Stimulated activated CD8-positive, alpha-beta memory T cell treated with anti-CD3 and anti-CD28 coated beads, Interleukin-7, amount 100 ng/mL, for 1 hour (primary cell): ENCODE measurements at places on chromosomes 3 and 15.

GRCh38 chr3:149288655-149289054 lies 44.8 kb downstream of the TM4SF18 start:
- DNase-seq, result no peak

DNA sequence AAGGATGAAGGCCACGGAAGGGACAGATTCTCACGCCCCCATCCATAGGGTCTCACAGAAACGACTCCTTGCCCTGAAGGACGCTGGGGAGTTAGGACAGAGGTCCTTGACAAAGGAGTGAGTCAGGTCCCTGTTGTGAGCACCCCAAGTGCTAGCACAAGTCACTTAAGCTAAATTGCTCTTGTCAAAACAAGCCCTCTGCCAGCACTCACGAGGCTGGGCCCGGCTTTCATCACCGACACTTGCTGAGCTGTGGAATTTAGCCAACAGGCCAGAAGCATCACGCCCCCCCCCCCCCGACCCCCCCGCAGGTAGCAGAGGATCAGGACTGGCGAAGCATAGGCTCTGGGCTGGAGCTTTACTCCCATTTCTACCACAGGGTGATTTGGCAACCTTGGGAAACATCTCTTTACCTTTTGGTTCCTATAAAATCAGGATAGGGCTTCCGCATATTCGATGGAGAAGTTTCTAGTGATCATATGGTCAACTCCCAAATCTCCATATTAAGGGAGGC lies 75.4 kb downstream of the ADCY5 start:
- DNase-seq, result no peak

GRCh38 chr3:182397164-182397563 lies 396.1 kb upstream of the ATP11B start:
- DNase-seq, result no peak

- DNase-seq, result no peak
Observed at GRCh38 chr3:182725372-182726251, 67.7 kb upstream of the ATP11B start.

DNA sequence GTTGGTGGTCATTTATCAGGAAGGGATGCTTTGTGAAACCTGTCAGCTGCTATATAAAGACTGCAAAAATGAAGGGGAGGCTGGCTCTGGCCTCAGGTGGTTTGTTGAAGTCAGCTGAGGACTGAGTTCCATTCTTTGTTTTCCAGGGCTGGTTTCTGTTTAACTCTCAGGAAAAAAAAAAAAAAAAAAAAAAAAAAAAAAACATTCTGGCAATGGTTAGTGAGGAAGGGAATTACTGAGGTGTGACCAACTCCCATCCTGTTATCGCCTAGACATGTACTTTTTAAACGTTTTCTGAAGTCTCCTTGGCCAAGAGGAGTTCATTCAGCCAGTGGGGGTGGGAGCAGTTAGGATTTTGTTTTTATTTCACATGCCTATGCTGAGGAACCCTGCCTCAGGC lies 316.3 kb downstream of the OXSM start:
- no peak for DNase-seq

- no peak for DNase-seq
Observed at GRCh38 chr3:129558081-129558771, 15.3 kb downstream of the H1-8 start.

DNA sequence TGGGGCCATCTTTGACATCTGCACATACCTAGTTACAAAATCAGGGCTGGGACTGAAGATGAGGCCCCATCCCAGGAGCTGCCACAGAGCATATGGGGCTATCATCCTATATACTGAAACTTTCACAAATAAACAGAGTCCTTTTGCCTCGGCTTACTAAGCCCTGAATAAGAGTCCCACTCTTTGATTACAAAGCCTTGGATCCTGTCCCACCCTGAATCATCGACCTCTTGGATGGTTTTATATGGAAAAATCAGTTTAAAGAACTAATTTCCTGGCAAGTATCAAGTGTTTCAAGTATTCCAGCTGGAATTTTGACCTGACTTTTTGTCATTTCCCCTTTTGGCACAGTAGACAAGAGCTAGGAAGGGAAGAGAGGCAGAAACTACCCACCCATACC lies 331.3 kb upstream of the FRG2C start:
- no peak for DNase-seq

DNA sequence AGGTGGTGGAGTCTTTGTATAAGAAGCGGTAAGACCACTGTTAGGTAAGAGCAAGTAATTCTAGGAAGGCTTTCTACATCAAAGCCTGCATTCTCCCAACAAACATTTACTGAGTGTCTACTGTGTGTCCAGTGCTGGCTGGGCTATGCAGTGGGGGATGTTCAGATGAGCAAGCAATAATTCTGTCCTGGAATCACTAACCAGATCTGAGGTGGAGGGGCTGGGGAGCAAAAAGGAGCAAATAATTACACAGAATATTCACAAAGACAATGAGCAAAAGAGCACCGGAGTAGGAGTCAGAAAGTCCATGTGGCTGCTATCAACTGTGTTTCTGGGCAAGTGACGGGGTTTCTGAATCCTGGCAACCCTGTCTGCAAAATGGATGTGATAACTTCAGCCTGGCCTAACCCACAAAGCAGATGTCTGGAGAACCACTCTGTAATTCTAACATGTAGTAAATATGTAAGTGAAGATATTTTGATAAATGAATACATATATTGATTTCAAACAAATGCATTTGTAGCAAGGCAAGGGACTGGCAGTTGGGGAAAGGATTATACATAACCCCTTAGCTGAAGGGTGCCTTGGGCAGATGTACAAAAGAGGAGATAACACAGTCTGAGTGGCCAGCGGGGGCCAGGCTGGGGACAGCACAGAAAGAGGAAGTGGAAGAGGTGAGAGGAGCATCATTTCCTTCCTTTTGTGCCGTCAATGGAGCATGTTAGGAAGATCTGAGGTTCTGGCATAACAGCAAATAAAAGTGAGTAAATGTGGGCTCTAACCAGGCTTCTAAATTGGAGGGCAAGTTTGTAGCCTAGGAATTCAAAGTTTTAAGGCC lies 28.8 kb downstream of the CYP8B1 start:
- DNase-seq, result no peak

DNA sequence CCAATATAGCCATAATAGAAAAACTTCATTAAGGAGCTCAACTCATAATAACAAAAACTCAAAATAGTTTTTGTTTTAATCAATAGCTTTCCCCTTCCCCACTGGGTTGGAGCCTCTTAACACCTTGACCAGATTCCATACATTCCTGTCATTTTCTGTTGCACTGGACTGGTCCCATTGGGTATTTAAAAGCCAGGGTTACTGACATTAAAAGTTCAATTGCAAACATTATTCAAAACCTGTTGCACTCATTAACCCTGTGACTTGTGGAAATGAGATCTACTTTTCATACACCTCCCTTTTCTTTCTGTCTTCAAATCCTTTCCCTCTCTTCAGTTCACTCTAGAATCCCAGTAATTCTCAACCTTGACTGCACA lies 1.7 kb upstream of the HRG start:
- DNase-seq, result no peak

GRCh38 chr3:10459954-10460754 lies 45.2 kb downstream of the ATP2B2 start:
- no peak for DNase-seq

- no peak for DNase-seq
Observed at GRCh38 chr3:173529062-173529711, 131.6 kb downstream of the NLGN1 start.

- no peak for DNase-seq
Observed at GRCh38 chr3:36147934-36148558, 232.3 kb upstream of the STAC start.

DNA sequence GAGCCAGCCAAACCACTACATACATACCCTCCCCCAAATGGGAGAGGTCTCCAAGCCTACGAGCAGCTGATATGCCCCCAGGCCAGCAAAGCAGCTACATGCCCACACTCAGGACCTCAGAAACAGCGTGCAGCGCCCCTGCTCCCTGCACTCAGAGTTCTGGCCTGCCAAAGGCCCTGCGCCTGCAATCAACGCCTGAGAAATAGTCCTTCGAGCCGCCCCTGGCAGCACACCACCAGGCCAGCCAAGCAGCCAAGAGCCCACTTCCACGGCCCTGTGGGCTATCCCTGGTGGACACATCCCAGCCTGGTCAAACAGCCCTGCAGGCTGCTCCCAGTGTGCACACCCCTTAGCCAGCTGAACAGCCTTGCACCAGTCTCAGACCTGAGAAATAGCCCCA lies 139.1 kb downstream of the DMXL2 start:
- DNase-seq, result no peak

GRCh38 chr3:197955892-197956477 lies 4.0 kb upstream of the LMLN start:
- no peak for DNase-seq

- no peak for DNase-seq
Observed at GRCh38 chr3:166462891-166463470, 625.8 kb upstream of the BCHE start.

- no peak for DNase-seq
Observed at GRCh38 chr3:190517687-190518086, 3.8 kb downstream of the IL1RAP start.

DNA sequence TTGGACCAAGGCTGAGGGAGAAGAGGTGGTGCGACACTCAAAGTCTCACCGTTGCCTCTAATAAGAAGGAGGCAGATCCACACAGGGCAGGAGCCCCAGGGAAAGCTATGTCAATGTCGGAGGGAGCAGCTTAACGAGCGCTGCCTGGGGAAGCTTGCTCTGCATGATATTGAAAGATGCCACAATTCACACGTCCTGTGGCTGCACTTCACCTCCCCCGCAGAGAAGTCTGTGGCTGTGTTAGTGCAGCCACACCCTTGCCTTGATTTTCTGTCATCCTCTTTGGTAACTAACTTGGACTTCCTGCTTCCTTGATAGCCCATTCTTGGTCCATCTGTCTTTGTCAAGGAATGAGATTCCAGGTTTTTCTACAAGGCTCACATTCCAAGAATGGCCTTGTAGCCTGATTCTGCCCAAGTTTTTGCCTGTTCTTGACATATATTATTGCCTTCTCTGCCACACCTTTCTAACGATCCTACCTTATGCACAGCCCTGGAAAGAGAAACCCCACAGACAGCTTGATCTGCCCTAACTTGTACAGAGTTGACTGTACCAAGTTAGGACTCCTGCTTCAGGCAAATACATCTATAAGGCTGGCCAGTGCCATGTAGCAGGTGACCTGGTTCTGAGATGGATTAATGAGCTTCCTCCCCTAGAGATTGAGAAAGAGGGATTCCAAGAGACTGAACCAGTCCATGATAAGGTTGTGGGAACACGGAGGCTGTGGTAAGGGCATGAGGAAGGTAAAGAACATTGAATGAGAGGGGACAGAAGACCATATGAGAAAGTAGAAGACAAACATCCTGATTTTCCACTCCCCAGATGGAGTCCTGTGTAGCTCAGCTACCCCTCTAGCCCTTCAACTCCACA lies 153.0 kb upstream of the WNT5A start:
- DNase-seq, result no peak

GRCh38 chr15:89052474-89052873 lies 35.8 kb upstream of the ABHD2 start:
- no peak for DNase-seq

DNA sequence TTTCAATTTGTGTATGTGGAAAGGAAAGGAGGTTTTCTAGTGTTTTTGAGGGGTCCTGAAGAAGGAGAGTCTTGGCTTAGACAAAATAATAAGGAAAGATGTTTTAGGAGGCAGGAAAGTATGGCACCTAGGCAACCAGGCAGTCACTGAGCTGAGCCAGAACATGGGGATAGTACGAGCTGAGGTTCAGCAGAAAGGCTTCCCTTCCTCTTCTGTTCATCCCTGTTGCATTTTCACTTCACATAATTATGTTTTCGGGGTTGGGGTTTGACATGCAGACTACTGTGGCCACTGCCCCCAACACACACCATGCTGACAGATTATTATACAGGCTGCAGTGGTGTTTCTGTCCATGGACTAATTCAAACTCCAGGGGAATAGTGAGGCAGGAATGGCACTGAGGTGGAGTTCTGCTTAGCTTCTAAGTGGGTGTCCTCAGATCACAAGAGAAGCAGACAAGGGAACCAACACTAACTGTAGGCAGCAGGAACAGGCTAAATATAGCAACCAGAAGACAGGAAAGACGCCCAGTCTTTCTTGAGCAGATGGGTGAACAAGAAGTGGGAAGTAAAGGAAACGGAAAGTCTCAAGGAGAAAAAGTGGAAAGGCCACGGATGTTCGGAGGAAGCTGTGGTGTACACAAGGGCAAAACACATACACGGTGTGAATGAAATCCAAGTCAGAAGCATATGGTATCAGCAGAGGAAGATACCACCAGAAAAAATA lies 305.8 kb downstream of the PLCL2 start:
- no peak for DNase-seq

DNA sequence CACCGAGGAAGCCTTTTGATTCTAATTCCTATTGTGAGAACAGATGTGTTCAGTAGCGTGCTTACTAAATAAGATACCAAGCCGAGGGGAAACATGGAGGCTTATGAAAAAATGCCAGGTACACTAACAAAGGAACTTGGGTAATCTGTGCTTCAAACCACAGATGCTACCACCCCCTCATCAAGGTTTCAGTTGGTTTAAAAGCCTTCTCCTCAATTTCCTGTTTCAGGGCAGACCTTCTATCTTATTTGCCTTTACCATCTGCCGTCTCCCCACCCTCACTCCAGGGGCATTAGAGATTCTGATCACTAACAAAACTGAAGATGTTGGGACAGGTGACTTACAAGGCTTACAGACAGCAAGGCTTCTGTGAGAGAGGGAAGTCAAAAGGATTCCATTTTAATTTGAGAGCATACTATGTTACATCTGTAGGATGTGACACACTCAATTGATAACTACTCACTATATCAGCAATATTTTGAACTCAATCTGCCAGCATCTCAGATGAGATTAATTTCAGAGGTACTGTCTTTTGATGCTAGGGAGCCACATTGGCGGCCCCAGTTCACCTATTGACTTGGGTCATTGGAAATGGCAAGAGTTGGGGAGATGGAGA lies 60.6 kb upstream of the PLCL2 start:
- no peak for DNase-seq

DNA sequence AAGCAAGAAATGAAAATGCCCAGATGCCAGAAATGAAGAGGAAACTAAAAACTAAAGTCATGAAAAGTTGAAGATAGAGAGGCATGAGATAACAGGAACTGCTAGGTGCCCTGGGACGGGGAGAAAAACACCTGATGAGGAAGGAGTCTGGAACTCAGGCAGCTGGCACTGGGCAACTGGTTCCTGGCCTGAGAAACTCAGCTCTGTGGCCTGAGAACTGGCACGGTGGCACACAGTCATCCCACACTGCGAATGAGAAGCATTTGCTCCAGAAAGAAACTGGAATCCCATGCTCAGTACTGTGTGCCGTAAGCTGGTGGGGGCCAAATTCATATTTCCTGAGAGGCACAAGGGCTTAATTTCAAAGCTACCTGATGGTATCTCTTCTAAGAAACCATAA lies 53.6 kb upstream of the RORA start:
- no peak for DNase-seq

- DNase-seq, result no peak
Observed at GRCh38 chr3:140265302-140265701, 330.3 kb downstream of the CLSTN2 start.
